Activated CD4-positive, alpha-beta T cell treated with anti-CD3 and anti-CD28 coated beads, Interleukin-2, amount 10 ng/mL, durations not matched to agents 7 days and 5 days (primary cell): ENCODE measurements at places on chromosomes 1 and 21. TPM values are rescaled to one million over a fixed set of nuclear protein-coding genes. Genes with fewer than 3 reads are reported as not detected.

FCRLA gene
- total RNA-seq, result not detected

LMX1A gene
- not detected for total RNA-seq

DNA sequence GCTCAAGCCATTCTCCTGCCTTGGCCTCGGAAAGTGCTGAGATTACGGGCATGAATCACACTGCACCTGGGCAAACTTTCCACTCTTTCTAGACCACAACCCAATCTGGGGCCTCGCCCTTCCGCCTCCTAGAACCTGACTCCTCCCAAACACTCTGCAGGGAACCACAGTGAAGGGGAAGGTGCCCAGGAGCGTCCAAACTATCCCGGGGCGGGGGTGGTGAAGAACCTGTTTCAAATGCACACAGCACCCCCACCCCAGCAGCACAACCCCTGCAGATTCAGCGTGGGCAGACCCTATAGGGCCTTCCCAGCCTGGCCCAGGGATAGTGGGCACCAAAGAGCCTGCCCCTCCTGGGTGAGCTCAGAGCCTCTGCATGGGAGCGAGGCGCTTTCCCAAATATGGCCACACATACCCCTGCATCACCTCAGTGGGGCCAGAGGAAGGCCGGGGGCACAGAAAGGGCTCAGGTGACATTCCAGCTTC is 86.9 kb downstream of the STUM start:
- H3K36me3 ChIP-seq, result peaks cover 43% of the 10 kb centered on the region
- H3K27ac ChIP-seq, result peak overlapping the region; percentile 91
- peak overlapping the region; percentile 62 for H3K4me3 ChIP-seq
- DNase-seq, result peak; percentile 63

- no peak for DNase-seq
- no peak overlapping the region for H3K27ac ChIP-seq
- no peaks in the 10 kb centered on the region for H3K4me1 ChIP-seq
Observed at GRCh38 chr1:66048011-66048410, 255.3 kb downstream of the PDE4B start.

GRCh38 chr1:150535511-150536287 is 13.5 kb upstream of the ADAMTSL4 start:
- peaks cover 3% of the 10 kb centered on the region for H3K27me3 ChIP-seq
- H3K27ac ChIP-seq, result no peak overlapping the region
- no peak overlapping the region for H3K4me3 ChIP-seq
- H3K36me3 ChIP-seq, result no peaks in the 10 kb centered on the region
